Body of pancreas (tissue), 4 donors: ENCODE measurements at places on chromosomes 7 and 10. TPM values are rescaled to one million over a fixed set of nuclear protein-coding genes. Genes with fewer than 3 reads are reported as not detected.
A peak's percentile ranks its signal among the peaks of the same experiment; 100 is the strongest.

DNA sequence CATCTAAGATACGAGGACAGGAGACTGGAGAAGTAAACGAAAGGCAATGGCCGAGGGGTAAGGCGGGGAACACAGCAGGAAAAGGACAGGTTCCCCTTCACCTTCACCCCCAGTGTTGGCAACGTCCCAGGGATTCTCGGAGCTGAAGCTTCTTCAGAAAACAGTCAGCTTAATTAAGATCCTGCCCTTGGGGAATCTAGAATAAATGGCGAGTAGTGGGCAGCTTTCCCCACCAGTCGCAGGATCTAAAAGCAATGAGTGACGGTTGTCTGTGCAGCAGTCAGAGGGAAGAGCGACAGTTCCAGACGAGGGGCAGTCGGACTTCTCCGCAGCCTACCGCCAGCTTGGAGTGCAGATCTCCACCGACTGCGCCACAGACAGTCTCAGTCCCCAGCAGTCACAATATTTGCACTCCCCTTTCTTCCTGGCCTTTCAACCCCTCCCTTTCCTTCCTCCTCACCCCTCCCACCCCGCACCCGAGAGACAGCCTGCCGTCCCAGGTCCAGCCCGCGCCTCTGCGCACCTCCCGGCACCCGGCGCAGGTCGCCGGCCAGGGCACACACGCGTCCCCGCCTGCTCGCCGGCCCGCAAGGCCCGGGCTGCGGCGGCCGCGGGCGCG lies 10.9 kb upstream of the SP8 start:
- peak; percentile 25 for DNase-seq
- H3K4me3 ChIP-seq: no peak overlapping the region
- H3K27me3 ChIP-seq: peaks cover 46% of the 10 kb centered on the region

GRCh38 chr10:100043344-100043743 lies 33.6 kb upstream of the DNMBP start:
- no peaks in the 10 kb centered on the region for H3K27me3 ChIP-seq
- H3K36me3 ChIP-seq: no peaks in the 10 kb centered on the region
- no peak for DNase-seq
- no peaks in the 10 kb centered on the region for H3K4me1 ChIP-seq

The SLC29A4 gene
- 13.2 TPM for total RNA-seq

The VIPR2 gene
- 10.9 TPM for total RNA-seq

GRCh38 chr10:75916906-75917305 lies 485.5 kb downstream of the LRMDA start:
- H3K27ac ChIP-seq: no peak overlapping the region
- H3K4me3 ChIP-seq: no peak overlapping the region
- H3K36me3 ChIP-seq: no peaks in the 10 kb centered on the region
- no peaks in the 10 kb centered on the region for H3K27me3 ChIP-seq

GRCh38 chr10:97140049-97140846 lies 45.5 kb downstream of the SLIT1 start:
- H3K4me1 ChIP-seq: no peaks in the 10 kb centered on the region
- DNase-seq: no peak
- H3K36me3 ChIP-seq: no peaks in the 10 kb centered on the region
- H3K27me3 ChIP-seq: no peaks in the 10 kb centered on the region
- no peak overlapping the region for H3K4me3 ChIP-seq
- no peak overlapping the region for H3K27ac ChIP-seq

DNA sequence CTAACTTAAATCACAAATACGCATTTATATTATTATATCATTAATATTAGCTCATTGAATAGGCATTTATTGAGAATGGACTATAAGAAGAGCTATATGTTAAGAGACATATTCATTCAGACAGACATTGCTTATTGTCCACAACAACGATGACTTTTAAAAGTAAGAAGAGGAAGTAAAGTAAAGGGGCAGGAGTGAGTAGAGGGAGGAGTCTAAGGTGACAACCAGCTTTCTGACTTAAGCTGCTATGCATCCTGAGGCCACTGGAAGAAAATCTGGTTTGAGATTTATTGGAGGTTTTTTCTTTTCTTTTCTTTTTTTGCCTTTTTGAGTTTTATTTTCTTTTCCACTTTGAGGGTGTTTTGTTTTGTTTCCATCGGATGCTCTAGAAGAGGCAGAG lies 723.5 kb downstream of the GRM8 start:
- no peak overlapping the region for H3K4me3 ChIP-seq
- no peaks in the 10 kb centered on the region for H3K4me1 ChIP-seq
- no peaks in the 10 kb centered on the region for H3K27me3 ChIP-seq
- no peak overlapping the region for H3K27ac ChIP-seq

The CCT6A gene
- total RNA-seq: 74.5 TPM

GRCh38 chr7:44348851-44349781 lies 23.7 kb upstream of the CAMK2B start:
- no peak for DNase-seq
- no peak overlapping the region for H3K27ac ChIP-seq
- no peak overlapping the region for H3K4me3 ChIP-seq

The ING3 gene
- 9.1 TPM for total RNA-seq

DNA sequence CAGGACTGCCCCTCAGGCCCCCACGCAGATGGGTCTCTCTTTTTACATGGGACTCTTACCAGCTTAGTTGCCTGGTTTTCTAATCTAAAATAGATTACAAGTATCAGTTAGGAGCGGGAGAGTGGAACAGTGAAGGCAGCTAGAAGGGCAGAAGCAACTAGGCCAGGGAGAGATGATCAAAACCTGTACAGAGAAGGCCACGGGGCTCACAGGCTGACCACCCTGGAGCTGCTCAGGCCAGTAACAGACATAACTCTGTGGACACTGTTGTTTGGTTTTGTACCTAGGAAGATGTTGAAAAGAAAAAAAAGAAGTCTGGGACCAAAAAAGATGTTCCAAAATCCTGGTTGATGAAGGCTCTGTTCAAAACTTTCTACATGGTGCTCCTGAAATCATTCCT lies 16.5 kb downstream of the ABCC2 start:
- H3K4me1 ChIP-seq: no peaks in the 10 kb centered on the region
- no peak for DNase-seq
- no peaks in the 10 kb centered on the region for H3K36me3 ChIP-seq
- H3K4me3 ChIP-seq: no peak overlapping the region

The NPFFR1 gene
- total RNA-seq: not detected

DNA sequence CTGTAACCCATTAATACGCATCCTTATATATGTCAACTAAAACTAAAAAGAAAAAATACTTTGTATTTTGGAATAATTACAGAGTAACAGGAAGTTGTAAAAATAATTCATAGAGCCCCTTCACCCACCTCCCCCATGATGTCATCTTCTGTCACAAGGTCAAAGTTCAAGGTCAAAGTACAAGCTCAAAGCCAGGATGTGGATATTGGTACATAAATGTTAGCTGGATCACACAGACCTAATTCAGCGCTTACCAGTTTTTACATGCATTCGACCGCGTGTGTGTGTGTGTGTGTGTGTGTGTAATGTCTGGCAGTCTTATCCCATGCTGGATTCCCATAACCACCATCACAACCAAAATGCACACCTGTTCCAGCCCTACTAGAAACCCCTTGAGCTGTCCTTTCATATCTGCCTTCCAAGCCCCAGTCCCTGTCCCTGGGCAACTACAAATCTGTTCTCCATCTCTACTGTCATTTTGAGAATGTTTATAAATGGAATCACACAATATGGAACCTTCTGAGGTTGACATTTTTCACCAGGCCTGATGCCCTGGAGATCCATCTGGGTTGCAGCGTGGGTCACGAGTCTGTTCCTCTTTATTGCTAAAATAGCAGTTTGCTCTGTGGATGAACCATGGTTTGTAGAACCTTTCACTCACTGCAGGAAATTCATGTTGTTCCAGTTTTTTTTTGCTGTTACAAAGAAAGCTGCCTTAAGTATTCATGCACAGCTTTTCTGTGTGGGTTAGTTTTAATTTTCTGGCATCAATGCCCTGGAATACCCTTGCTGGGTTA lies 153.6 kb upstream of the PITRM1 start:
- no peaks in the 10 kb centered on the region for H3K36me3 ChIP-seq
- H3K27ac ChIP-seq: no peak overlapping the region
- no peaks in the 10 kb centered on the region for H3K4me1 ChIP-seq
- no peaks in the 10 kb centered on the region for H3K27me3 ChIP-seq
- H3K4me3 ChIP-seq: no peak overlapping the region
- DNase-seq: no peak

GRCh38 chr10:51291961-51292360 lies 217.7 kb downstream of the PRKG1 start:
- no peaks in the 10 kb centered on the region for H3K4me1 ChIP-seq
- H3K27me3 ChIP-seq: no peaks in the 10 kb centered on the region
- no peaks in the 10 kb centered on the region for H3K36me3 ChIP-seq
- H3K27ac ChIP-seq: no peak overlapping the region
- DNase-seq: no peak
- H3K4me3 ChIP-seq: no peak overlapping the region

The RARRES2 gene
- total RNA-seq: 245 TPM

The CALCR gene
- not detected for total RNA-seq
